ENCODE measurements at places on chromosomes 3 and 15. TPM values are rescaled to one million over a fixed set of nuclear protein-coding genes. Genes with fewer than 3 reads are reported as not detected.
A peak's percentile ranks its signal among the peaks of the same experiment; 100 is the strongest.

Gene RPL39L
- 17.4 TPM for total RNA-seq

DNA sequence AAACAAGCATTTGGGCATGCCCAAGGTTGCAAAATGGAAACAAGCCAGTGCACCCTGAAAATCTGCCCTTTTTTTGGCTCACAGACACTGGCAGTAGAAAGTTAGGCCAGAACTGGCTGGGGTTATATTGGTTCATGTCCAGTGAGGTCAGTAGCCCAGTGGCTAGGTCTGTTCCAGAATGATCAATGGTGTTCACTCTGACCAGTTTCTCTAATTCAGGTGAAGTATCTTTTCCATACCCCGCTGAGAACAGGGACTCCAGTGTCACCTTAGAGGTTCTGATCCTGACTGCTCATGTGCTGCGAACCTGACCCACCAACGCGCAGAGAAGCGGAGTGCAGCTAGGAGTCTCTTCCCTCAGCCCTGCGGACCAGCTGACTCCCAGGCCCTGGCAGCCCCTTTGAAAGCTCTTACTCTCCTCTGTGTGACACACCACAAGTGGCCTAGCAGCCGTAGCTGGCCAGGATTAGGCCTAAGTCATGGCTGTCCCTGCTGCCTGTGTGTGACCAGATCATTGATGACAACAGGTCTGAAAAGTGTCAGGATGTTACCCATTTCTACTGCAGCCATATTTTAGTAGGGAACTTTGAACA is 123.5 kb downstream of the GHSR start:
- peaks cover 38% of the 10 kb centered on the region for H3K36me3 ChIP-seq
- no peaks in the 10 kb centered on the region for H3K27me3 ChIP-seq
- peak overlapping the region; percentile 87 for H3K27ac ChIP-seq
- DNase-seq = no peak

DNA sequence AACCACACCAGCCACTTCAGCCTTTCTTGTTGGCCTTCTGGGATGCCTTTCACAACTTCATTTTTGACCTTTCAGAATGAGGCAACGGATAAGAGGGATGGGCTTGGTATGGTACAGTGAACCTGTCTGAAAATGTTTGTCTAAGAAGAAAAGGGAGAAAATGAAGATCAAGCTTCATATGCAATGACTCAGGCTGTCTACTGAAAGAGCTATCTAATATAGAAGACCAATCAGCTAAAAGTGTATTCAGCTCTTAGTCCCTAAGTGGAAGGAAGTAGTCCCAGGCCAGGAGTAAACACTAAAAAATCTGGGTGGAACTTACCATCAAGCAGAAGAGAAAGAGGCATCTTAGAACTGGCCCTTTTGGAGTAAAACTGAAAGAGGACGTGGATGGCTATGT is 12.2 kb upstream of the UPK1B start:
- H3K27me3 ChIP-seq = peaks cover 5% of the 10 kb centered on the region
- H3K4me1 ChIP-seq = no peaks in the 10 kb centered on the region

- H3K27ac ChIP-seq = no peak overlapping the region
- no peak overlapping the region for H3K4me3 ChIP-seq
- no peaks in the 10 kb centered on the region for H3K27me3 ChIP-seq
- DNase-seq = no peak
Measured at GRCh38 chr15:72916897-72917296, 133.3 kb upstream of the ADPGK start.

Measured in chondrocyte (in vitro differentiated cells).